ENCODE measurements at places on chromosomes 6 and 20.
A peak's percentile ranks its signal among the peaks of the same experiment; 100 is the strongest.

DNA sequence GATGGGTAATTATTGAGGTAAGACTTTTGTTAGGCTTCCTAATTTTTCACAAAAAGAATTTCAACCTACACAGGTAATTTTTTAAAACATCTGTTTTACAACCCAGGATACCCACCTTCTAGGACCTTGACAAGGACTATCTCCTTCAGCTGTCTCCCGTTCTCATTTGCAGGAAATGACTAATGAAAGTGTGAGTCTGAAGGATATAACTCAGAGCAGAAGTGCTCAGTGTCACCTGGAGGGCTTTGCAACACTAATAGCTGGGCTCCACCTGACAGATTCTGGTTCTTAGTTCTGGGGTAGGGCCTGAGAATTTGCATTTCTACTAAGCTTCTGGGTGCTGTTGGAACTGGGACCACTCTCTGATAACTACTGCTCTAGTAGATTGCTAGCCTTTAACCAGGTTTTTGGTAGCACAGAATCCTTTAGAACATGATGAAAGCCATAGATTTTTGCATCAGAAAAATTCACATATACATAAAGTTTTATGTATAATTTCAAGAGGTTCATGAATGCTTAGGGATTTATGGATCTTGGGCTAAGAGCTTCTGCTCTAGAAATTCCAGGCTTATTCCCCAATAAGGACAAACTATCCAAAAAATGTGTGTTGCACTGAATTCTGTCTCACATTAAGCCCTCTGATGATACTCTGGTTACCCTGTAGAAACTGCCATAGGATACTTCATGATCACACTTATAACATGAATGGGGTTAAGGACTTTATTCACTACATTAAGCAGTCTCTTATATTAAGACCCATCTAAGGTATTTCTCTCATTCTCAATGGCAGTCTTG lies 30.3 kb downstream of the AK9 start:
- DNase-seq: no peak

- DNase-seq: no peak
Measured at GRCh38 chr6:50905297-50905696, 86.6 kb downstream of the TFAP2B start.

GRCh38 chr6:1993042-1993441 lies 252.4 kb downstream of the GMDS start:
- DNase-seq: no peak

GRCh38 chr6:166997768-166998255 lies 1.4 kb upstream of the CEP43 start:
- peak; percentile 39 for DNase-seq

- DNase-seq: no peak
Measured at GRCh38 chr6:46637933-46638332, 14.7 kb downstream of the CYP39A1 start.

GRCh38 chr6:156881687-156882629 lies 104.8 kb downstream of the ARID1B start:
- DNase-seq: no peak

DNA sequence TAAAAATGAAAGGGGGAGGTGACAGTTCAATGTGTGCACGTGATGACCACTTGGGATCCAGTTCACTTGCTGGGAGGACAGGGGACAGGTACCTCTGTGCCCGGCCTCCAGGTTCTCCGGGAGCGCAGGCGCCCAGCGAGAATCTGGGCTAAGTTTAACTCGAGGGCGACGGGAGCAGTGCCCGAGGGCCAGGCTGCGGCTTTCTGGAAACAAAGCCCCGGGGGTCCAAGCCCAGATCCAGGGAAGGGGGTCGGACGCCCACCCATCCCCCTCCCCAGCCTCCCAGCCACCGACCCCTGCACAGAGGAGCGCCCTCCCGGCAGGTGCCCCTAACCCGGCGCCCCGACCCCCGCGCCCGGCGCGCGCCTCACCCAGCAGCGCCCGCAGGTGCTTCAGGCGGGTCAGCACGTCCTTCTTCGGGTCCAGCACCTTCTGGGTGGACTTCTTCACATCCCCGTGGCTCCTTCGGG lies 405 bp downstream of the RALGAPA2 start:
- DNase-seq: no peak

DNA sequence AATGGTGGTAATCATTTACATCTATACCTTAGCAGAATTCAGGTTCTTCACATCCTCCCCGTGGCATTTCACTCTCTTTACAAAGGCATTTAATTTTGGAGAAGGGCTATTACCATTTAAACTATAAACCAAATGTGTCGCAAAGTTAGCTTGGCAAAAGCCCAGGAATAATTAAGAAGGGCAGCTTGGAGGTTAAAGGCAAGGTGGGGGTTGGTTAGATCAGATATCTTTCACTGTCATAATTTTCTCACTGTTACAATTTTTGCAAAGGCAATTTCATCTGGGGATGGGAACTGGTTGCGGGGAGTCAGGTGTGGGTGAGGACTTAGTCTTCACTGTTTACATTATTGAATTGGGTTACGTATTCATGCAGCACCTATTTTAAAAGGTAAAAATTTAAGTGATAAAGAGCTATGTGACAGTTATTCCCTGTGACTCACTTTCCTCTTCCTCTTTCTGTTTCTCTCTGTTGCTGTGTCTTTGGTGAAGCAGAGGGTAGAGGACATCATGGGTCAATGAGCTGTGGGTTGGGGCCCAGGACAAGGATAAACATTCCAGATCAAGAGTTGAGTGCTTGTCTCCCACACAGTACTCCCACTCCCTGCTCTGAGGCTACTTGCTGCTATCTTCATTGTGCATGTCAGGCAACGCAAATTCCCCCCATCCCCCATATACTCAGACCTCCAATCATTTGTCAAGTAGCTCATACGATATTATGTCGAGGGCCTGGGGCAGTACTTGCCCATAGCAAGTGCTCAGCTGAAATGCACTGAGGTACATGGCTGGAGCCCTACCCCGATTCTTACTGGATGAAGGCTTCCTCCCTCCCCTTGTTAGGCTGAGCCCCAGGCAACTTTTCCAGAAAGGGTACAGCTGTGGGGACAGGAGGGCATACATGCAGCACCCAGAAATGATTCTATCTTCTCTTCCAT lies 223.1 kb upstream of the MYLIP start:
- DNase-seq: no peak

DNA sequence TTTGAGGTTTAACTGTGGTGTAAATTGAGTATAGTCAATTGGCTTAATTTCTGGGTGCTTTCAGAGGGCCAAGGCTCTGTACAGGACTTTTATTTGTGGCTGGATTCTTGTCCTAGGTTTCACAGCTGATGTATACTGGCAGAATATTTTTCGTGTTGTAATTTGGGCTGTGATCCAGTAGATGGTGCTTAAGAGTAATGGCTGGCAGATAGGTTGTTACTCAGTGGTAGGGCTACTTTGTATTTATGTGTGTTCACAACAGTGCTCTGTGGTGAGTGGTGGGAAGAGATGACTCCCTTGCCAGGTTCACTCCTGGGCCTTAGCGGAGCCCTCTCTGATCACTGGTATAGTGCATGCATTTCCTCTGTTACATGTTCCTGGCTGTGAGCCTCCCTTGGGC lies 34.5 kb upstream of the FERMT1 start:
- no peak for DNase-seq

GRCh38 chr20:5041433-5041832 lies 40.1 kb upstream of the SLC23A2 start:
- no peak for DNase-seq

DNA sequence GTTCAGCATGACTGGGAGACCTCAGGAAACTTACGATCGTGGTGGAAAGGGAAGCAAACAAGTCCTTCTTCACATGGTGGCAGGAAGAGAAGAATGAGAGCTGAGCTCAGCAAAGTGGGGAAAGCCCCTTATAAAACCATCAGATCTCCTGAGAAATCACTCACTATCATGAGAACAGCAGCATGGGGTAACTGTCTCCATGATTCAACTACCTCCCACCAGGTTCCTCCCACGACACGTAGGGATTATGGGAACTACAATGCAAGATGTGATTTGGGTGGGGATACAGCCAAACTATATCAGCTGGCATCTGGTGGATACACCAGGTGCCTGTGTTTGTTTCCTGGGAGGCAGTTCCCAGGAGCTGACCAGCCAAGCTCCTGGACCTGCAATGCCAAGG lies 4.9 kb downstream of the DDO start:
- DNase-seq: no peak

GRCh38 chr6:41688256-41688965 lies 47.0 kb downstream of the TFEB start:
- DNase-seq: no peak

- DNase-seq: no peak
Measured at GRCh38 chr6:142331075-142331551, 29.3 kb downstream of the ADGRG6 start.

DNA sequence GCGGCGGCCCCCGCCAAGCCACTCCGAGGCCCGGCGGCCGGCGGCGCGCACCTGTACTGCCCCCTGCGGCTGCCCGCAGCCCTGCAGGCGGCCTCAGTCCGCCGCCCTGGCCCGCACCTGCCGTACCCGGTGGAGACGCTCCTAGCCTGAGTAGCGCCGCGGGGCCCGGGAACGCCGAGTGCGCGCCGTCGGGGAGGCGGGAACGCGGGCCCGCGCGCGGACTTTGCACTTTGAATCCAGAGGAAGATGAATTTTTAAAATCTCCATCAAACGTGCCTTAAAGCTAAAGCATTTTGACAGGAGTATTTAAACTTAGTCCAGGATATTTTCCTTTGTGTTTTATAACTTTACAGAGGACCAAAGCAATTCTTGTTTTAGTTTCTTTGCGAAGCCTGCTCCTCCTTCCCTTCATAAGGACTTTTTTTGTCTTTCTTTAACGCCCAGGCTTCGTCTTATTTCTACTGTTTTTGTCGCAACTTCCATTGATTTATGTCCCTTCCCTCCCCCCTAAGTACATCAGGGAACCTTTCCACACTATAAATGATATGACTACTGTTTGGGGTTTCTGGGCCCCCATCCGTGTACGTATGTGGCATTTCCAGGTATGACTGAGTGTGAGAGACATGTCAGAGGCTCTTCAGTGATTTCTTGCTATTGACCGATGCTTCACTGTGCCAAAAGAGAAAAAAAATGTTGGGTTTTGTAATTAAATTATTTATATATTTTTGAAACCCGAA lies 2.0 kb downstream of the FOXQ1 start:
- DNase-seq: no peak

GRCh38 chr6:38164671-38165108 lies 345.2 kb downstream of the ZFAND3 start:
- no peak for DNase-seq

- DNase-seq: no peak
Measured at GRCh38 chr6:79073888-79074287, 4.2 kb downstream of the PHIP start.

DNA sequence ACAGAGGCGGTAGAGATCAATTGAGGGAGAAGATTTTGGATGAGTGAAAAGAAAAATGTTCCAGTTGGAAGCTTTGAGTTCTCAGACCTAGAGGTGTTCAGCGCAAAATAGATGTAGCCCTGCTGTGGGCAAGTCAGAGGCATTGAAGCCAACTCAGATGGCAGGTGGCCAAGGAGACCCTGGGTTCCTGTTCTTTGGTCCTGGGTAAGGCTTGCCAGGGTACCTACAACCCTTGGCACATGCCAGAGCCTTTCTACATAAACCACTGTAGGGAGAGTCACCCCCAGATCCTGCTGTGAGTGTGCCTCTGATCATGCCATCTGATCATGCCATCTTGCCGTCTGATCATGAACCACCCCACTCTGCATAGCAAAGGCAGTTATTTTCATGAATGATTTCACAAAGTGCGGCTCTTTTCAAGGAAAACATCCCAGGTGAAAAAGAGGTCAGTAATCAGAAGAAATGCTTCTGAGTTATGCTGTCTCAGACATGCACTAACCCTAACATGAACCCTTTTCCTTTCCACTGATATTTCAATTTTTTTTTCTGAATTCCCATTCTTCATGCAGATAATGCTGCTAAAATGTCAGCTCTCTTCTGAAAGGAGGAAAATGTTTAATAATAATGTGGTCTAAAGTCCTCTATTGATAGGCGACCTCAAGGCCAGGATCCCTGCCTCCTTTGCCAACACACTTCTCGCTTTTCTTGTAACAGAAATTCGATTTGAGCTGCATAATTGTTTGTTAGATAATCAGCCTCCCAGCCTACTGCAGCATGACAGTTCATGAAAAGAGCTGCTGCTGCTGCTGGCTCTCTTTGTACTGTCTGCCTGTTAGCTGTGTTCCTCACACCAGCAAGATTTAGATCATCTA lies 153.6 kb downstream of the MTHFD1L start:
- DNase-seq: no peak

GRCh38 chr20:50068041-50068651 lies 44.8 kb downstream of the UBE2V1 start:
- no peak for DNase-seq

- DNase-seq: no peak
Measured at GRCh38 chr6:133083248-133083967, 157.7 kb upstream of the EYA4 start.

- DNase-seq: no peak
Measured at GRCh38 chr6:113221850-113222249, 635.3 kb upstream of the MARCKS start.

DNA sequence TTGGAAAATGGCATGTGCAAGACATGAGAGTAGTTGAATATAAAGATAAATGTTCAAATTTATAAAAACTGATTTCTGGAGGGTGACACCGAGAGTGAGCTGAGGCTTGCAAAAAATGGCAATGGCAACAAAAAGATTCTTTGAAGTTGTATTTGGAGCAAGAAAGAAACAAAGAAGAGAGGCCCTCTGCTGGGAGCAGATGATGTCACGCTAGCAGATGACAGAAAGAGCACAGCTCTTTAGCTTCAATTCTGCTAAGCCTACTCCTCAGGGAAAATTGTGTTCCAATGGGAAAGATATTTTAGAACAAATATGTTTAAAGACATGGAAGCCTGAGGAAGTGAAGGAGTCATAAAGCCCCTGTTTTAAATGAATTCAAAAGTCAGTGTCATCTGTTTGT lies 125.3 kb upstream of the NOX3 start:
- no peak for DNase-seq

DNA sequence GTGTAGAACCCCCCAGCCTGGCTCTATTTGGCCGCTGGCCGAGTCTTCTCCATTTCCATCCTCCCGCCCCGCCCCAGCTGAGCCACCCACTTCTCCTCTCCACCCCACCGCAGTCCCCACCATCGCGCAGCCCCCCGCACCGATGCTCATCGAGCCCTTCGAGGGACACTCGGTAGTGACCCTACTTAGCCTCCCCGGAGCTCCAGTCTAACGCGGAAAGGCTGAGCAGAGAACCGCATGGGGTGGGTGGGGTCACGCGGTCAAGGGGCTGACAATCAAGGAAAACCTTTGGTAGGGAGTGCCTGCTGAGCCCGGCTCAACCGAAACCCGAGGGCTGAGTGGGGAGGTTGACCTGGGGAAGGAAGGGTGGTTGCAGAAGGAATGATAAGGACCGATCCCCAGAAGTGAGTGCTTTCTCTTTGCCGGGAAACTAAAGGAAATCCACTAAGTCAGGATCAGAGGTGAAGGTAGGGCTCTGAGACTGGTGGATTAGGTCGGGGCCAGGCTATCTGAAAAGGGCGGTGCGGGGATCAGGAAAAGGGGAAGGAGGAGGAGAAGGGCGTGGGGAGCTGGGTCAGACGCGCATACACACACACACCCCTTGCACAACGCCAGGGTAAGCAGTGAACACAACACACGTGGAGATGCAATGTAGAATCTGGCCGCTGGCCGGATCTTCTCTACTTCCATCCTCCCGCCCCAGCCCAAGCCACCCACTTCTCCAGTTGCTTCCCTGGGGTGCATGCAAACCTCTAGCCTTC lies 49.8 kb downstream of the CPXM1 start:
- no peak for DNase-seq

- no peak for DNase-seq
Measured at GRCh38 chr20:25035921-25036320, 22.0 kb downstream of the ACSS1 start.
